ENCODE measurements at places on chromosomes 2 and 18.

- DNase-seq = no peak
Measured at GRCh38 chr18:51757255-51757924, 559.9 kb upstream of the MEX3C start.

DNA sequence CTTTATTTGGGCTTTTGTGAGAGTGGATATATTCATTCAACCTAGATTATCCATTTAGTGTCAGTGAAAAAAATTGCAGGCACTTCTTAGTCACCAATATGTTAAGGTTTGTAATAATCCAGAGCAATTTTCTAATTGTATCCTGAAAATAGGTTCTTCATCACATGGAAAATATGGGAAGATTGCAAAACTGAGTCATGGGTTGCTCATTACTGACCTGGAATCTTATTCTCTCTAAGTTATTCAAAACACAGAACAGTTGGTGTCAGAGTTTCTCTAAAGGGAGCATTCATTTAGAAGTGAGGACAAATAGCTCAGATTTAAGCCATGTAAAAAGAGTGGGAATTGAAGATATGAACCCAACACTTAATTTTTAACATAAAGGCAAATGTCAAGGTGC lies 181.3 kb downstream of the IKZF2 start:
- no peak for DNase-seq

DNA sequence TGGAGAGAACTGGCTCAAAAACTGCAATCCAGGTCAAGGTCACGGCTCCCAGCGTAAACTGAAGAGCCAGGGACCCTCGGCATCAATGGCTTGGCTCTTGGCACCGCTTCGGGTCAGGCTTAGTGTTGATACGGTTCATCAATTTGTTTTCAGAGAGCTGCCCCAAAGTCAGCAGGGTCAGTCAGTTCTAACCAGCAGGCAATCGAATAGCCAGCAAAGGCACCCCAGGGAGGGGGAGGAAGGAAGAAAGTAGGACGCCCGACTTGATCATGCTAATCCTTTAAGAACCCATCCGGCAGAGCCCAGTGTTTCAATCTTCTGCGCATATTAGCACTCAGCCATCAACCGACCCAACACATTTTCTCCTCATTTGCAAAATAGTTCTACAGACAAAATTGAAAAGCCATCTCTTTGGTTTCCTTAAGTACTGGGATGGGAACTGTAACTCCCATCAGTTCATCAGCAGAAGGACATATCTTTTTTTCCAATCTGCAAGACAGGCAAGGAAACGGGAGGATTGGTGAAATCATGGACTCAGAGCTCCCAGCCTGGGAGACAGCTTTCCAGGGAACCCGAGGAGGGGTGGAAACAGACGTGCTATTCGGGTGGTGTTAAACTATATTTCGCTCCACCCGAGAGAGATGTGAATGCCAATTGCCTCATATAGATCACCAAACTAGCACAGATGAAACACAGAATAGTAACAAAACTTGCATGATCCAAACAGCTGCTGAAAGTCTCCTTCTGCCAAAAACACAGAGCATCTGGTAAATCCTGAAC lies 40.7 kb upstream of the CABLES1 start:
- no peak for DNase-seq

GRCh38 chr18:61635901-61636528 lies 256.8 kb downstream of the RNF152 start:
- no peak for DNase-seq

- peak; percentile 95 for DNase-seq
Measured at GRCh38 chr18:8661754-8662559, 43.4 kb upstream of the MTCL1 start.

DNA sequence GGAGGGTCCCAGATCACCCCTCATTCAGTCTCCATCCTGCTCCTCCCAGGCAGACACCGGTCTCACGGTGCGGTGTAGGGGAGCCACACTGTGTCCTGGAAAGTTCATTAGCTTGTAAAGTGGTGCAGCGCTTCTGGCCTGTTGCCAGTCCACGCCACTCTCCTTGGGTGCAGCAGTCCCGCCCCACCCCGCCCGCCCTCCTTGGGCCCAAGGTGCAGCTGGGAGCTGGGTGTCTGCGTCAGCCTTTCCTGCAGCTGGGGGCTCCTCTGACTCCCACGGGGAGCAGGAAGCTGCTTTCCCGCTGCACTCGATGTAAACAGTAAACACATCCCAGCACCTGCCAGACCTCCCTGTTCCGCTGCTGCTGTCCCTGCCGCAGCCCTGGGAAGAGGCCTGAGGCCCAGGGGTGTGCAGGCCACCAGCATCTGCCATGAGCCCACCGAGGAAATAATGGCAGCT lies 53.8 kb upstream of the ASB18 start:
- DNase-seq = no peak

DNA sequence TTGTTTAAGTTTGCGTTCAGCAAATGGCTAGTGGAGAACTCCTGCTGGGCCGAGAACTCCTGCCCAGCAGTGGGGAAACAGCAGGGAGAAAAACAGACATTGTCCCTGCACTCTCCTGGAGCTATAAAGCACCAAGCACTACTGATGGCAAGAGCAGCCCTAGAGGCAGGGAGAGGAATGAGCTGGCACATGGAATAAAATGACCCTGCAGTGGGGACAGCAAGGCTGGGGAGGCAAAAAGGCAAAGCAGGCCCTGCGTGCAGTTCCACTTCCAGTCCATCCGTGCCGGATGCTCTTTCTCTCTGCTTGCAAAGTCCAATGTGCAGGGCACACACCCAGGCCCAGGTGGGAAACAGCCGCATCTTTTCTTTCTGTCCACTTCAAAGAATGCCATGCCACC lies 415.5 kb downstream of the LRATD1 start:
- DNase-seq = no peak

GRCh38 chr18:45567123-45567522 lies 48.2 kb upstream of the SLC14A2 start:
- DNase-seq = no peak

DNA sequence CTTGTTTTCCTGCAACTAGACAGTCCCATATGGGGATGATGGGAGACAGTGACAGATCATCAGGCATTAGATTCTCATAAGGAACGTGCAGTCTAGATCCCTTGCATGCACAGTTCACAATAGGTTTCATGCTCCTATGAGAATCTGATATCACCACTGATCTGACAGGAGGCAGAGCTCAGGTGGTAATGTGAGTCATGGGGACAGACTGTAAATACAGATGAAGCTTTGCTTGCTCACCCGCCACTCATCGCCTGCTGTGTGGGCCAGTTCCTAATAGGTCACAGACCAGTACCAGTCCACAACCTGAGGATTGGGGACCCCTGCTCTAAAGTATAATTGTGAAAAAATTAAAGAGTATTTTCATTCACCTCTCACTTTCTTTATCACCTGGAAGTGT lies 23.6 kb upstream of the RAB1A start:
- no peak for DNase-seq

DNA sequence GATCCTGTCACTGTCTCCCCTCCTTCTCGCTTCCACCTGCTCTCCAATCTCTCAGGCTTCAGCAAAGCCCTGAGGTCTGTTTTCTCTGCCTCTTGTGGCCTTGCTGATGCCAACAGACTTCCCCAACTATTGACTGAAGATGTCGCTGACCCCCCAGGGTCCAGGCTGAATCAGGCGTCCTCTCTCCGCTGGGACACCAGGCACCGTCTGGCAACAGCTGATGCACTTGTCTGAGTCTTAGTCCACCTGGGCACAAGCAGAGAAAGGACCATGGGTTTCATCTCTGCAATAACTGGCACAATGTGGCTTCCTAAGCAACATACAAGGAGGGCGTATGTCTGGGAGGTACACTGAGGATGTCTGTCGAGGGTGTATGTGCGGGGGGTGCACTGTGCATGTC lies 248.7 kb upstream of the MYT1L start:
- no peak for DNase-seq

DNA sequence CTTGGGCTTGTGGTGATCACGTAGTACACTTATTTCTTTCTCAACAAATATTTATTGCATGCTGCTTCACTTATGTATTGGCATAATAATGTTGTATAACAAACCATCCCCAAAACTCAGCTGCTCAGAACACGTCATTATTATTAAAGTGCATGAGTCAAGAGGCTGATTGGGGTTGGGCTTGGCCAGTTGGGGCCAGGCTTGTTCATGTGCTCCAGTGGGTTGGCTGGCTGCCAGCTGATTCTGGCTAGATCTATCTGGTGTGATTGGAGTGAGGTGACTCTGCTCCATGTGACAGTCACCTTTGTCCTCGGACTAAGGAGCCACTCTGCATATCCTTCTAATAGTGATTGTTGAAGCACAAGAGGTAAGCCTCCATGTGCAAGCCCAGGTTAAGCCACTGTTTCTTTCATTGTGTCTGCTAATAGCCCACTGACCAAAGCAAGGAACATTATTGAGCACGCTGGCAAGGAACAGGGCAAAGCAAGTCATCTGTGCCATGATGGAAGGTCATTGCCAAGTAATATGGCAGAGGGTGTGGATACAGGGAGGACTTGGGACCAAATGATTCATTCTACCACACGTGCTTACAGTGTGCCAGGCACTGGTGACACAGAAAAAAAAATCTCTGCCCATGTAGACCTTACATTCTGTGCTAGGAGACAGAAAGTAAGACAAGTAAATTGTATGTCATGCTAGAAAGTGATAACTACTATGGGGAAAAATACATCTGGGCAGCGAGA lies 63.3 kb upstream of the TMEM182 start:
- no peak for DNase-seq

DNA sequence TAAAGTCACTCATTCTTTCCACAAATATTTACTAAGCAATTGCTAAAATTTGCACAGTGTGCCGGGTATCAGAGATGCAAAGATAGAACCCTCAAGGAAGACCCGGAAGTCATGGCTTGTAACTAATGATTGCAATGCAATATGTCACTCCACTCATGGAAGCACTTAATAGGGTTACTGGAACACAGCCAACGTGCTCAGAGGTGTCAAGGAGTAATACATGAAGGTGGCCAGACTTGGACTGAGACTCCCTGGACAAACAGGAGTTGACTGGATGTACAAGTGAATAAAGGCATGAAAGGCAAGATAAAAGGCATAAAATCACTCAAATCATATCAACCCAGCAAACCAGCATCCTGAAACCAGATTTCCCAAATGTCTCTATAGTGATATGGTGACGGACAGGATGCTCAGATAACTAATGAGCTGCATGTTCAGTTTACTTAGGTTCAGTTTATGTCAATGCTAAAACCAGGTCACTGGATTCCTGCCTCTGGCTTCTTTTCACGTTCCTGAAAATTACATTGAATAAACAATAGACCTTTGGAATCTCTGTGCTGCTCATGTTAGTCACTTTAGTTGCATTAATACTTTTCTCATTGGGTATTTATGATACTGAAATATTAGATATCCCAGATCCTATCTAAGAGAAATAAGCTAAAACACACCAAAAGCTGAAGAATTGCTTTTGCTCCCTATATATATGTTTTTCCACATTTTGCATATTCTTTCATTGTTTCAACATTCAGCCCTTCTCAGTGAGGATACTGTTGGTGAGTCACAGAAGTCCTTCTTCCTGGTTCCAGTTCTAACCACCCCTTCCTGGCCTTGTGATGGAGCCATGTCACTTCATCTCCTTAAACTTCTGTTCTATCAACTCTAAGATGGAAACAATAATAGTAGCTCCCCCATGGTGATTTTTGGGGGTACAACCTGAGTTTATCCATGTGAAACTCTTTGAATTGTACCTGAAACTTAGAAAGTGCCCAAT lies 688.9 kb upstream of the ID2 start:
- DNase-seq = no peak
